ENCODE measurements at places on chromosomes 2 and 18.

GRCh38 chr2:100126201-100126600 lies 16.2 kb downstream of the AFF3 start:
- no peak for DNase-seq

DNA sequence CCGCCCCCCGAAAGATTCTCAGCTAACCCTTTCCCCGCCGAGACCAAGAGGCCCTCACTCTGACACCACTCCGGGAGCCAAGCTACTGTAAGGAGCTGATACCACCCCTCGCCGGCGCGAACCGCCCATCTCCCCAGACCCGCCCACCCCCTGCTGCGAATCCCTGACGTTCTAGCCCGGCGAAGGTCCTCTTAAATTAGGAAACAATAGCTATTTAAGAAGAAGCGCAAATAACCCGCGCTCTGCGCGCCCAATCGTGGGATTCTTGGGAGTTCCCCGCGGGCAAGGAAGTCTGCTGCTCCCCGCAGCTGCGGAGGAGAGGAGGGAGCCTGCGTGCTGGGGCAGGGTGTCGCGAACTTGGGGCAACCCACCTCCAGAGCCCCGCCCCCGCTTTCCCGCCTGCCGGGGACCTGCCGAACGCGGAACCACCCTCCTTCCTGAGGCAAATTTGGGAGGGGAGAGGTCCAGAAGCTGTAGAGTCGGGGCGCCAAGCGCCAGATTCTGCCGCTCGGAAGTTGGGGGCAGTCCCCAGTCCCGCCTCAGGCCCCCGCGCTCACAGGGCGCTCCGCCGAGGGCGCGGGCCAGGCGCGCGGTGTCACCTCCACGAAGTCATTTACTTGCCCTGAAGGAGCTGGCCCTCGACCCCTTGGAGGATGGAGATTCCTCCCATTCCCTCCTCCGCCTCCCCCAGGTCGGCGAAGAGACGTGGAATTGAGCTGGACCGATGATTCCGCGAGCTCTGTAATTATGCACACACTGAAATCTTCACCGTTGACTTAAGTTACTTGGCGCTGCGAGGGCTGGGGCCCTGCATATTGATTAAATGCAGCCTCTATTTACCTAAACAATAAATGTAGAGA lies 8.4 kb upstream of the SP9 start:
- DNase-seq, result no peak

DNA sequence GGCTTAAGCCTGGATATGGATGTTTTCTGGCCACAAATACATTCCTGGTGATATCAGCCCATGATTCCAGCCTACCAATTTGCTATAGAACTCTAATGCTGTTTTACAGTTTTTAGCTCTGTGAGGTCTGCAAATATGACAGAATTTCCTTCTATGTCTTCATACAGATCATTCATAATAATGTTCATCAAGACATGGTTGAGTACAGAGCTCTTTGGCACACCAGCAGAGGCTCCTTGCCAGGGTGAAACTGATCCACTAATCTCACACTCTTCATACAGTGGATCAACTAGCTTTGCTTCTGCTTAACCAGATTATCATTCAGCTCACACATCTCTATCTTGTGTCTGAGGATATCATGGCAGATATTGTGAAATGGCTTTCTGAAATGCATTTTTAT lies 672.1 kb downstream of the STK39 start:
- no peak for DNase-seq

GRCh38 chr2:134020608-134021007 lies 233.3 kb upstream of the MGAT5 start:
- no peak for DNase-seq
